ENCODE measurements at places on chromosomes 13 and 19. TPM values are rescaled to one million over a fixed set of nuclear protein-coding genes. Genes with fewer than 3 reads are reported as not detected.

Gene ERFL
- polyA plus RNA-seq, result not detected

Gene CYP2S1
- not detected for polyA plus RNA-seq

Gene VSTM2B
- not detected for polyA plus RNA-seq

Gene FGF21
- not detected for polyA plus RNA-seq

Gene PRTN3
- polyA plus RNA-seq, result not detected

Gene ZNF730
- polyA plus RNA-seq, result 0.44 TPM

Gene FOSB
- 4.8 TPM for polyA plus RNA-seq
